ENCODE measurements at places on chromosomes 6 and 20.

- DNase-seq = no peak
Observed at GRCh38 chr6:121040831-121041230, 293.4 kb downstream of the TBC1D32 start.

GRCh38 chr6:129402244-129402643 lies 307.7 kb downstream of the ARHGAP18 start:
- DNase-seq = no peak

GRCh38 chr6:32668226-32668747 lies 1.8 kb upstream of the HLA-DQB1 start:
- peak; percentile 36 for DNase-seq

- DNase-seq = peak; percentile 39
Observed at GRCh38 chr6:158648682-158649131, 1.1 kb upstream of the SYTL3 start.

GRCh38 chr6:119077391-119077642 lies 1.1 kb downstream of the FAM184A start:
- DNase-seq = no peak

DNA sequence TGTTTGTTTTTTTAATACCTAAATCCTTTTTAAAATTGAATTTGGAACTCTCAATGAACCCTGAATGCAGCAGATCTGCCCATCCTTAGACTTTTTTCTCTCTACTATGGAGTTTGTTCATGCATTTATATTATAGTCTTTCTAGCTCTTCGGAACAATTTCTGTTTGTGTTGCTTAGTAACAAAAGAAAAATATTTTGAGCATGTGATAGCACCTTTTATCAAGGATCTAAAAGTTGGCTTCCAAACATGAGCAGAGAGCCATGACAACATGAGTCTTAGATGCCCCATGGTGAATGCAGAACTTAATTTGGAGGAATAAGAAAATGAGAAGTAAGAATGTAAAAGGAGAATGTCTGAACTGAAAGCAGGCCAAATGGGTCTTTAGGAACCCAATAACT lies 133.7 kb downstream of the EDN1 start:
- no peak for DNase-seq

DNA sequence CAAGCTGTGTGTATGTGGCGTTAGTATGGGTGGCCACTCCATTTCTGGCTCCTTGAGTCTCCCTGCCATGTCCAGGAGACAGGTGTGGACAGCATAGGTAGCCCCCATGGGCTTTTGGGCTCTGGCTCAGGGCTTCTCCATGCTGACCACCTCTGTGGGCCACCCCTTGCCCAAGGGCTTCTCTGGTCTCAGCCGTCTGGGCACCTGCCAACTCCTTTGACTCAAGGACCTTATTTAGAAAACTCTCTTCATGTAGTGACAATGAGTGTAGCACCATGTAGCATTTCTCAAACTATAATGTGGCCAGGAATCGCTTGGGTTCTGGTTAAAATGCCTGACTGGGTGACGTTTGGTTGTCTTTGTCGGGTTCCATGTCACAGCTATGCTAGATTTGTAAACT lies 5.1 kb upstream of the GTSF1L start:
- no peak for DNase-seq

GRCh38 chr6:148829415-148830101 lies 82.7 kb downstream of the UST start:
- no peak for DNase-seq

DNA sequence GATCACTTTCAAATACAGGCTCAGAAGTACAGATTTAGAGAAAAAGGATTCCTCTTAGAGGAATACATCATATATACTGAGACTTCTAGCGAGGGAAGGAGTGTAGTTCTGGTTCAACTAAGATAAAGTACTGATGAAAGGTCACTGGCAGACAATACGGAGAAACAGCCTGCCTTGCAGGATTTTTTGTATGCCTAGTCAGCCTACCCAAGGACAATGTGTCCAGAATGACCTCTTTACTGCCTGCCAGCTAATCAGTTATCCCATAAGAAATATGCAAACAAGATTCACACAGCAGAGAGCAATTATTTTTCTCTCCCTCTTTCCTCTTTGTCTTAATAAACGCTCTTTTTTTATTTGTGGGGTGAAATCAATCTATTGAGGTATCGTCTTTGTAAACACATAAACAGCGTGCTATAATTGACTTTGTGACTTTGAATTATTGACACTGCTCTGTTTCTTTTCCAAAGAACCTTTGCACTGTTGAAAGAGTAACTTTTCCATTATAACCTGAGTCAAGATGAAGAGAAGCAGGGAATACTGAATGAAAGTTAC lies 1.4 kb upstream of the TSPYL4 start:
- no peak for DNase-seq

- no peak for DNase-seq
Observed at GRCh38 chr20:35837577-35838195, 65.9 kb downstream of the PHF20 start.

GRCh38 chr20:45502561-45502960 lies 12.9 kb downstream of the SPINT3 start:
- no peak for DNase-seq

GRCh38 chr20:44056010-44056698 lies 130.8 kb downstream of the JPH2 start:
- peak; percentile 59 for DNase-seq

DNA sequence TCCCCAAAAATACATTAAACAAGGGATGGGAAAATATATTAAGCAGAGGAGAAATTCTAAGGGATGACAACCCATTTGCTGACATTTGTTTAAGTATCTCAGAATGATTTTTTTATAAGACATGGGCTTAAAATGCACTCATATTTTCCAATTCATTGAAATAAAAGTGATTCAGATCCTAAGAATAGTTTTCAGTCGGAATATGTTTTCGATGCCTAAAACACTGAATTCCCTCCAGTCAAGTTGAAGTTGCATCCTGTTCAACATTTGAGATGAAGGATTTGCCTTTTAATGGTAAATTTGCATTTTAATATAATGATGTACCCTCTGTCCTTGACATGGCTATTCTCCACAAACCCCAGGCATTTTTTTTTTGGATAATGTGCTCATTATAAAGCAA lies 79.3 kb downstream of the PTCHD4 start:
- no peak for DNase-seq
